ENCODE measurements at places on chromosomes 2 and 18. TPM values are rescaled to one million over a fixed set of nuclear protein-coding genes. Genes with fewer than 3 reads are reported as not detected.
A peak's percentile ranks its signal among the peaks of the same experiment; 100 is the strongest.

Gene ODC1
- 123 TPM for total RNA-seq

Gene TMEM169
- not detected for total RNA-seq

DNA sequence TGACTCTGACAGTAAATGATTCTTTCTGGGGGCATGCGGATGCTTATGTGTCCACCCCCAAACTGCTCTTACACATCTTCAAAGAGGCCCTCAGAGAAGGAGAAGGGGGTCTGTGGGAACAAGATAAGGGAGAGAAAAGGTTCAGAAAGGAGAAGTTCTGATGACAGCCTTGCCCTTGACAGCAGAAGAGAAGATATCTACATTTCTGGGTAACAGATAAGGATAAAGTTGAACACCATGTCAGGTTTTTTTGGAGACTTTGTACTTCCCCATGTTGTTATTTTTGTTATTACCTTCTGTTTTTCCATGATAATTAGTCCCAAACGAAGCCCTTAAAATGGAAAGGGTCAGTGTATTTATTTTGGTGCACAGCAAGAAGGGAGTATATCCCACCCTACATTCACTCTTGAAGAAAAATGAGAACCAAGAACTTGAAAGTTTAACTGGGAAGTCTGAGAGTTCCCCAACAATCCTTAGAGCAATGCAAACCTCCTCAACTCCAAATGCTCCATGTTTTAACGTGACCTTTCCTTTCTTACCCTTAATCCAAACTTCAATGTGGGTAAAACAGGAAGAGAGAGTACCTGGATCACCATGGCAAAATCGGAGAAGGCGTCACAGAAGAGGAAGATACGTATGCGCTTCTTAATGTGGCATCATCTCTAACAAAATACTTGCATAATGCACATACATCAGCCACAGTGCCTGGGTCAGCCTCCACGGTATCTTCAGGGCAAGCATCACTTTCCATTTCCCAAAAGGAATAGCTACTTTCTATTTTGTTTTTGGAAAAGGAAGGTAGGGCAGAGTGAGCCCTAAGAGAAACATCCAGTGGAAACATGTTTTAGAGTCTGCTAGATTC is 264.6 kb upstream of the STON1 start:
- no peaks in the 10 kb centered on the region for H3K27me3 ChIP-seq
- no peaks in the 10 kb centered on the region for H3K4me1 ChIP-seq
- no peak overlapping the region for H3K4me3 ChIP-seq
- H3K27ac ChIP-seq = no peak overlapping the region
- no peak for DNase-seq

Gene CYP26B1
- 20.8 TPM for total RNA-seq

DNA sequence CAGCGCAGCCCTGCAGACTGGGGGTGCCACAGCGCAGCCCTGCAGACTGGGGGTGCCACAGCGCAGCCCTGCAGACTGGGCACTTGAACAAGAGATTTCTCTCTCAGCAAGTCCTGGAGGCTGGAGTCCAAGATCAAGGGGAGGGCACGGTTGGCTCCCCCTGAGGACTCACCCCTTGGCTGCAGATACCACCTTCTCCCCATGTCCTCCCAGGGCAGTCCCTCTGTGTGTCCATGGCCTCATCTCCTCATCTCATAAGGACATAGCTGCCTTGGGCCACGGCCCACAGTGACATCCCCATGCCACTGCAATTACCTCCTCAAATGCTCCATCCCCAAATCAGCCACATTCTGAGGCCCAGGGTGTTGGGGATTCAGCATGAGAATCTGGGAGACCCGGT is 98.2 kb downstream of the TPO start:
- H3K27ac ChIP-seq = no peak overlapping the region
- DNase-seq = no peak
- H3K4me1 ChIP-seq = no peaks in the 10 kb centered on the region

Gene FOXI3
- total RNA-seq = not detected

Gene TCF7L1
- 8.8 TPM for total RNA-seq

Gene SCN2A
- not detected for total RNA-seq

DNA sequence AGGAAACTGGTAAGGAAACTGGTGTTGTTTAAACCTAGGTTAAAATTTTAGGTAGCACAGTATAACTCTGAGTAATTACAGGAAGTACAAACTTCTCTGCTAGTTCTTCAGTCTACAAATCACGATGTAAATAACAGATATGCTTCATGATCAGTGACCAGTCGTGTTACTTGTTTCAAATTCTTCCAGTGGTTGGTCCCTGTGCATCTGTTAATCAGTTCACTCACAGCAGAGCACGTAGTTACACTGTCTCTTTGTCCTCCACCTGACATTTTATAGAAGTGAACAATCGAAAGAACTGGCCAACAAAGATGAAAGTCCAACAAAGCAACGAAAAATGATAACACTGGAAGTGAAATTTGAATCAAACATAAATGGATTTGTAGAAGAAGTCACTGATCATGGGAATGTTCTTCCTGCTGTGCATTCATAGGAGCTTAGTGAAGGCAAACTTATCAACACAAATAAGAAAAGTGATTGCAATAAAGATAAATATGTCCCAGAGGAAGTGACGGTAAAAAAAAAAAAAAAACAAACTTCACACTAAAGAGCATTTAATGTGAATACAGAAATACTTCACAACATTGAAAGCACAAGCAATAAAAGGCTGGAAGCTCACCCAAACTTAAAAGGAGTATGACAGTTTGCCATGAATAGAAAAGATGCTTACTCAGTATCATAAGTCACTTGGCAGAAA is 7.0 kb downstream of the EIF2AK2 start:
- no peak for DNase-seq
- peaks cover 17% of the 10 kb centered on the region for H3K36me3 ChIP-seq
- H3K4me3 ChIP-seq = no peak overlapping the region
- no peak overlapping the region for H3K27ac ChIP-seq
- H3K4me1 ChIP-seq = peaks cover 16% of the 10 kb centered on the region

DNA sequence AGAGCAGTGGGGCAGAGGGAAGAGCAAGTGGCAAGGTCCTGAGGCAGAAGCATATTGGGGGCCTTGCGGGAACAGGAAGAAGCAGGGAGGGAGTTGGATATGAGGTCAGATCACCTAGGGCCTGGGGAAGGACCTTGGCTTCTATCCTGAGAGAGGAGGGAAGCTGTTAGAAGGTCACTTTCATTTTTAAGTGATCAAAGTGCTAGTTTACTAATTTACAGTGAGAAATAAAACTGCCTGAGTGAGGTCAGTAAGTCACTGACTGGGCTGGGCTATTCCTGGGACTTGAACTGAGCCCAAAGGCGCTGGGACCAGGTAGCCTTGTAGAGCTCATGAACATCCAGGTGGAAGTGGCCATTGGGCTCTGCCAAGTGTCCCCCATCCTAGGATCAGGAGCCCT is 76.6 kb upstream of the B3GNT7 start:
- H3K4me3 ChIP-seq = no peak overlapping the region
- H3K27me3 ChIP-seq = no peaks in the 10 kb centered on the region
- H3K27ac ChIP-seq = no peak overlapping the region
- no peaks in the 10 kb centered on the region for H3K36me3 ChIP-seq

DNA sequence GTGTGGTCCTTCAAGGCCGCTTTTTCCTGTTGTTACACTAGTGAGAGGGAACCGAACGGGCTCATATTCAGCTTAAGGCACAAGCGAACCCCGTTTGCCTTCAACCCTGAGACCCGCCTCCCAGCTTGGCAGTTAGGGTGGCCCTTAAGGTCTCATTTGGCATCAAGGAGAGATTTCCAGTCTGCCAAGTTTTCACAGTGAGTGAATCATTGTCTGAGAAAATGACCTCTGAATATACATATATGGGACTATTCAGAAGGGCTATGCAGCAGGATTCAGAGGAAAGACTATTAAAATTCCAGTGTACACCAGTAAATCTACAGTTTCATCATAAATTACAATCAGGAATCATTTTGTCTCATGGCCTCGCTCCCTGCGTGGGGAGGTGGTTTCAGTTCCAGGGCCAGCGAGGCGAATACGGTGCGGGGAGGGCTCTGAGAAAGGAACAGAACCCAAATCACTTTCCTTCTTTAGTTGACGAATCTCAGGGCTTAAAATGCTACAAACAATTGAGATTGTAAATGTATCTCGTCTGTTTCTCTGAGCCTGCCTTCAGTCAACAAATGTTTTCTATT is 231.4 kb downstream of the FAM210A start:
- H3K27ac ChIP-seq = peak overlapping the region; percentile 51
- H3K4me3 ChIP-seq = peak overlapping the region; percentile 32
- H3K4me1 ChIP-seq = peaks cover 17% of the 10 kb centered on the region
- no peaks in the 10 kb centered on the region for H3K27me3 ChIP-seq
- no peak for DNase-seq
- no peaks in the 10 kb centered on the region for H3K36me3 ChIP-seq

DNA sequence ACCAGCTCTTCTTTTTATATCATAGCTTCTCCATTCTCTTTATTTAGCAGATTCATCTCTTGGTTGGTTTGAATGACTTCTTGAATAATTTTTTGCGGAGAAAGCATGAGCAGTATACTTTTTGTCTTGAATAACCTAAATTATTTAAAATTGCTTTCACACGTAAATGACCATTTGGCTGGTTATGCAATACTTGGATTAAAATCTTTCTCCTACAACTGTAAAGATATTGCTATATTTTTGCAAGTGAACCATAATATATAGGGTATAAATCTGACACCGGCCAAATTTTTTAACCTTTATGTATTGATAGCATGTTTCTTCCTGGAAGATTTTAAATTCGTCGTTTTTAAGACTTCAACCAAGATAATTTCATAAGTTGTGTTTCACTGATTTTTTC is 6.2 kb upstream of the ZSWIM2 start:
- H3K27me3 ChIP-seq = no peaks in the 10 kb centered on the region
- H3K36me3 ChIP-seq = no peaks in the 10 kb centered on the region
- H3K4me1 ChIP-seq = no peaks in the 10 kb centered on the region
- DNase-seq = no peak
- H3K27ac ChIP-seq = no peak overlapping the region
- H3K4me3 ChIP-seq = no peak overlapping the region

GRCh38 chr2:54866868-54867267 is 143.4 kb downstream of the EML6 start:
- H3K27me3 ChIP-seq = no peaks in the 10 kb centered on the region
- H3K4me3 ChIP-seq = no peak overlapping the region
- H3K4me1 ChIP-seq = no peaks in the 10 kb centered on the region
- H3K36me3 ChIP-seq = no peaks in the 10 kb centered on the region
- DNase-seq = no peak

Gene CCDC195
- total RNA-seq = not detected

Gene SPHKAP
- 0.07 TPM for total RNA-seq

Gene LRP1B
- total RNA-seq = 0.27 TPM

DNA sequence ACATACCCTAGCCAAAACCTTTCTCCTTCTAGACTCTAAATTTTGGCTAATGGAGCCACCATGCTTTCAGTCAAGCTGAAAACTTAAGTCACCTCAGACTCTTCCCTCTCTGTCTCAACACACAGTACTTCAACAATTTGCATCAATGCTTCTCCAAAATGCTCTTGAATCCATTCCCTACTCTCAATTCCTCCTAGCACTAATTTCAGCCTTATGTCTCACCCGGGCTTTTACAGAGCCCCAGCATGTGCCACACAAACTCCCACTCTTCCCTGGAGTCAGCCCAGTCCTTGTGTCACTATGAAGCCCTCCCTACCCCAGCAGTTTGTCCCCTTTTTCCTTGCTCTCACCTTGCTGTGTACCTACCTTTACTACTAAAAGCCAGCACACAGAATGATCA is 38.7 kb downstream of the AAK1 start:
- H3K4me3 ChIP-seq = no peak overlapping the region
- H3K27me3 ChIP-seq = no peaks in the 10 kb centered on the region
- no peaks in the 10 kb centered on the region for H3K36me3 ChIP-seq
- no peak overlapping the region for H3K27ac ChIP-seq
- DNase-seq = no peak
- peaks cover 54% of the 10 kb centered on the region for H3K4me1 ChIP-seq

Gene TCF23
- total RNA-seq = not detected

Gene CIB4
- not detected for total RNA-seq

Gene SPATA3
- total RNA-seq = not detected

DNA sequence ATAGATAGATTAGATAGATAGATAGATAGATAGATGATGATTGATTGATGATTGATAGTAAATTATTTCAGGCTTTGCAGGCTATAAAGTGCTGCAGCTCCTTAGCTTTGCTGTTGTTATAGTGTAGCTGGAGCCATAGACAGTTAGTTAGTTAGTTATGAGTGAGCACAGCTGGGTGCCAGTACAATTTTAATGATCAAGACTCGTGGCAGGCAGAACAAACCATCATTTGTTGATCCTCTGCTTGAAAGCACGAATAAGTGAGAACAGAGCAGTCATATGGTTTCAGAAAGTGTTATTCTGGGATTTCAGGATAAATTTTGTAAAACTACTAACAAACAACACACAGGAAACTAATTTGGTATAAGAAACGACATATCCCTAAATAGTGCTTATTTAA is 53.9 kb downstream of the THOC1 start:
- H3K4me3 ChIP-seq = no peak overlapping the region
- H3K27ac ChIP-seq = no peak overlapping the region
- H3K36me3 ChIP-seq = peaks cover 53% of the 10 kb centered on the region
- no peaks in the 10 kb centered on the region for H3K27me3 ChIP-seq
- DNase-seq = no peak
- H3K4me1 ChIP-seq = no peaks in the 10 kb centered on the region

DNA sequence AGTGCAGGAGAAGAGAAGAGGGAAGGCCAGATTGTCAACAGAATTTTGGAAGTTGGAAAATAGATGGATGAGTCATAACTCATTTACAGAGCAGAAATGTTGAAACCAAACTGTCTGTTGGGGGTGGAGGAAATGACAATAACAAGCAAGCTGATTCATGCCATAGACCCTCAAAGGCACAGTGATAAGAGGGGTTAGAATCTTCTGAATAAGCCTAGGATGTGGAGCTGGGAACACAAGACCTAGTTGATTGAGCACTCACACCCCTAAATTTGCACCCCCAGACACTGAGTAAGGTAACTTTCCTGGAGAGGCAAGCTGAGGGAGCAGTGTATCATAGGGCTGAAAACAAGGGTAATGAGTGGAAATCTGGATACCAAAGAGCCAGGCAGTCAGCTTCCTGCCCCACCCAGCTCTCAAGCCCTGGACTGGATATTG is 141.4 kb downstream of the SCG2 start:
- H3K36me3 ChIP-seq = no peaks in the 10 kb centered on the region
- no peak overlapping the region for H3K4me3 ChIP-seq
- H3K4me1 ChIP-seq = no peaks in the 10 kb centered on the region
- H3K27me3 ChIP-seq = no peaks in the 10 kb centered on the region
- no peak overlapping the region for H3K27ac ChIP-seq

- no peak overlapping the region for H3K27ac ChIP-seq
- no peak overlapping the region for H3K4me3 ChIP-seq
- no peak for DNase-seq
- no peaks in the 10 kb centered on the region for H3K4me1 ChIP-seq
- H3K36me3 ChIP-seq = no peaks in the 10 kb centered on the region
Observed at GRCh38 chr2:135320465-135321355, 210.3 kb downstream of the ZRANB3 start.

DNA sequence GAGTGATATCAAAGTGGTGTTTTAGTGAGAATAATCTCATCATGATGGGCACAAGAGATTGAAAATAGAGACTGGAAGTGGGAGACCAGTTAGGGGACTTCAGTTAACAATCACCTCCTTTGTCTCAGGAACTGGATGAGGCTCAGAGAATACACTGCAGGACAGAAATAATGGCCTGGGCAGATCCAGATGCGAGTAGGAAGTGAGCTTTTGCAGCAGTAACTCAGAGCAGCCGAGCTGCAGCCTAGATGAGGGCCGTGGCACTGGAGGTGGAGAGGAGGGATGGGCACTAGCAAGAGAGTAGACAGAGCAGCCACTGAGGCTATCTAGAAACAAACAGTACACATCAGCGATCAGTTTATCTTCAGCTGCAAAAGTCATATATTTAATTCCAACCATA is 48.6 kb downstream of the CYB5A start:
- H3K4me1 ChIP-seq = no peaks in the 10 kb centered on the region
- DNase-seq = no peak
- no peaks in the 10 kb centered on the region for H3K36me3 ChIP-seq
- no peak overlapping the region for H3K4me3 ChIP-seq
- H3K27me3 ChIP-seq = no peaks in the 10 kb centered on the region

Gene KCNG2
- total RNA-seq = 1.5 TPM
